ENCODE measurements at places on chromosomes 3 and 15.

- no peak for DNase-seq
These were observed 117.0 kb upstream of the TSPAN3 start for GRCh38 chr15:77187751-77188464.

GRCh38 chr3:8254489-8254888 lies 247.1 kb upstream of the LMCD1 start:
- no peak for DNase-seq

GRCh38 chr3:167066977-167067786 lies 312.9 kb downstream of the ZBBX start:
- DNase-seq = no peak

DNA sequence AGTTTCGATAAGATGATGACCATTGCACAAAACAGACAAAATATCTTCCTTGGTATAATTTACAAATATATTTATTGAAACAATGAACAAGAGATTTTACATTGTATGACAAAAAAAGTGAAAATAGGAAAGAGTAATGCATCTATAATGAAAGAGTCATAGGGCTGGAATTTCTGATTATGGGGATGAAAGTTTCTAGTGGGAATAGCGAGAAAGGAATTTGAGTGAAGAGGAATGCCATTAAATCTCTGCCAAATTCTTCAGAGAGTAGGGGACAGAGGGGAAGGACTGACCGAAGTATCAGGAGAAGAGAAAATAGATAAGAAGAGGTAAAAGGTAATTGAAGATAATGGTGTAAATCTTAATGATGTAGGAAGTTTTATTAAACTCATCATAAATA lies 125.4 kb downstream of the VGLL3 start:
- no peak for DNase-seq

DNA sequence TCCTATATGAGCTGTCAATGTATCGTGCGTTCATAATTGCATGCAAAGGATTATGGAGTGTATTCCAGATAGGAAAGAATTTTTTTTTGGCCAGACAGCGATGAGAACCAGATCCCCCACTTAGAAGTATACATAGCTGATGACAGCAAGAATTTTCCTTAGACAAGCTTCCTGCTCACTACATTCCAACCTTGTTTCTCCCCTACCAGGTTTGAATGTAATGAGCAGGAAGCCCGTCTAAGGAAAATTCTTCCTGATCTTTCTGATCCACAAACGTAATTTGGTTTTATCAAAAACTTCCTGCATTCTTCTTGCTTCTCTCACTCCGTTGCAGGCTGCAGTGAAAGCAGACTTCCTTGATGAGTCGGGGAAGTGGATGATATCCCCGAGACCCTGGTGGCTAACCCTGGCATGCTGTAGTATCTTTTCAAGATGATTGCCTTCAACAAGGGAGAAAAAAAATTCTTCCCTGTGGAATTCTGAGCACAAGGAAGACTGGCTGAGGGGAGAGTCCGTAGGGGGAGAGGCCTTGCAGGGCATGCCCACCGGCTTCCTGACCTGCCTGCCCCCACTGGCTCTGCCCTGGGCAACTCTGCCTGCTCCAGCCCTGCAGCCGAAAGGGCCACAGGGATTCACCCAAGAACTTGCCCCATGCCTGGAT lies 243.1 kb downstream of the TLE3 start:
- DNase-seq = peak; percentile 20

GRCh38 chr3:71600646-71601288 lies 17.2 kb upstream of the FOXP1 start:
- DNase-seq = no peak

GRCh38 chr3:194777729-194778128 lies 92.0 kb downstream of the FAM43A start:
- no peak for DNase-seq

- DNase-seq = no peak
These were observed 1.4 kb upstream of the SEC13 start for GRCh38 chr3:10322352-10322710.

- DNase-seq = no peak
These were observed 255.1 kb upstream of the STT3B start for GRCh38 chr3:31277582-31277981.

DNA sequence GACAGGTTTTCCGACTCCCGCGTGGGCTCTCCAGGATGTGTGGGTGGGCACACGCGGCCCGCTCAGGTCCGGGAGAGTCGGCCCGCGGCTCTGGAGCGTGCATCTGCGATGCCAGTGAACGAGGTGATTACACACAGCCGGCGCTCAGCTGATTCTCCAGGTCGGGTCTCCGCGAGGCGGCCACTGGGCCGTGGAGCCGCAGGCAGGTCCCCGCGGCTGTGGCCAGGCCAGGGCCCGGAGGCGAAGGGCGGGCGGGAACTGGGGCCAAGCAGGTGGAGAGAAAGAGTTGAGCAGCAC lies 13.2 kb downstream of the PAK6 start:
- DNase-seq = no peak

DNA sequence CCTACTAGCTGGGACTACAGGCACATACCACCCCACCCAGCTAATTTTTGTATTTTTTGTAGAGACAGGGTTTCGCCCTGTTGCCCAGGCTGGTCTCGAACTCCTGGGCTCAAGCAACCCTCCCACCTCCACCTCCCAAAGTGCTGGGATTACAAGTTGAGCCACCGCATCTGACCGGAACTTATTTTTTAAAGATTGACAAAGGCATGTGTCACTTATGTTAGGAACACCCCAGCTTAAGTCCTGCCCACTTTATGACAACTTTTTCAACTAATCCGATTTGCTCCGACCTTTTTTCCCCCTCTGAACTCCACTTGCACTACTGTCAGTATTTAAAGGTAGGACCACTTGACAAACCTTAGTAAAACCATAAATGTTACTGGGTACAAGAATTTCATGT lies 211.6 kb upstream of the NR2E3 start:
- no peak for DNase-seq

- no peak for DNase-seq
These were observed 1.6 kb upstream of the MEIS2 start for GRCh38 chr15:37101980-37102304.

- DNase-seq = no peak
These were observed 125.8 kb upstream of the GALNT15 start for GRCh38 chr3:16048435-16049318.

GRCh38 chr3:14822670-14823390 lies 4.1 kb downstream of the FGD5 start:
- no peak for DNase-seq

DNA sequence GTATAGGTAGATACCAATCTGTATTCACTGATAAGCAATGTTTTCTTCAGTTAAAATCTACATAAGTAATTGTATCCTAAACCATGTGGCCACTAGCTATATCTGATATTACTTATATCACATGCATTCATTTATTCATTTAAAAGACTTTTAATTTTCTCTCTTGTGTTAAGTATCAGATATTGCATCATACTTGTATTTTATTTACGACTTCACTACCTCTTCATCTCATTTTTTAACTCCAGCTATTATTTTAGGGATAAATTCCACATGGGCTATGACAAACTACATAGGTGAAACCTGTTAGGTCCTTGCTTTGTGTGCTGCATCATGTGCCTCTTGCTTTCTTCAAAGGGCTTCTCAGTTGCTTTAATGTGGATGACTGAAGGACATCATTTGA lies 1018.3 kb downstream of the ZPLD1 start:
- no peak for DNase-seq

- DNase-seq = no peak
These were observed 655 bp downstream of the CYFIP1 start for GRCh38 chr15:22979238-22980188.

DNA sequence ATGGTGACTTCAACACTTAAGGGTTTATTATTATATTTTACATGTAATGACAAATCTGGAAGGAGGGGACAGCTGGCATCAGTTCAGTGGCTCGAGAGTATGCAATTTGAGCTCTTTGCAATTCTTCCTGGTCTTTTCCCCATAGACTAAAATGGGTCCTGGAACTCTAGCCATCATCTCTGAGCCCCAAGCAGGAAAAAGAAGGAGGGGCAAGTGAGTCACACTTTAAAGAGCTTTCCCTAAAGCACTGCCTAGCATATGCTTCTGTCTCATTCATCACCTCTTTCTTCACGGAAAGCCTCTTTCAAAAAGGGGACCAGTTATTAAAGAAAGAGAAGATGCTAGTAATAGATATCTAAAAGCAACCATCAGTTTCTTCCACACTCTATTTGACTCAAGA lies 466.3 kb downstream of the ZIC1 start:
- DNase-seq = no peak

DNA sequence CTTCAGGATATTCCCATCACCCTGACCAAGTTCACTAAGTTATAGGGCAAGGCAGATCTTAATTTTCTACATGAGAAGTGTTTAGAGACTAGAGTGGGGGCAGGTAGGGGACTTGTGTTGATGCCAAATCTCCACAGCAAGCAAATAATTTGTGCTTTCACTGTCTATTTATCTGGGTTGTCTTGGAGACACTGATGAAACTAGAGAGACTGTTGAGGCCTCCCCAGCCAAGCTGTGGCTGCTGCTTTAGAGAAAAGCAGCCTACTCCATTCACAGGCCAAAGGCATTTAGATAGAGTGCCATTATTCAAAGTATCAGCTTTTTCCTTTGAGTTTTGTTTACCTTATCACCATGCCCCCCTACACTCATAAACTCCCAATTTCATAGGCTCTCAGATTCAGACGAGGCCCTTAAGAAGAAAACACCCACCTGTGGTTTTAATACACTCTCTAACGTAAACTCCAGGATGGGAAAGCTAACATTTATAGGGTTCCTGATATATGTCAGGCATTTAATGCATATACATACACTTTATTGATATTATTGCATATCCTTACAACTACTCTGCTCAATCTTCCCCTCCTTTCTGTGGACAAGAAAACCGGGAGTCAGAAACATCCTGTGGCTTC lies 130.4 kb upstream of the FOXB1 start:
- DNase-seq = no peak

DNA sequence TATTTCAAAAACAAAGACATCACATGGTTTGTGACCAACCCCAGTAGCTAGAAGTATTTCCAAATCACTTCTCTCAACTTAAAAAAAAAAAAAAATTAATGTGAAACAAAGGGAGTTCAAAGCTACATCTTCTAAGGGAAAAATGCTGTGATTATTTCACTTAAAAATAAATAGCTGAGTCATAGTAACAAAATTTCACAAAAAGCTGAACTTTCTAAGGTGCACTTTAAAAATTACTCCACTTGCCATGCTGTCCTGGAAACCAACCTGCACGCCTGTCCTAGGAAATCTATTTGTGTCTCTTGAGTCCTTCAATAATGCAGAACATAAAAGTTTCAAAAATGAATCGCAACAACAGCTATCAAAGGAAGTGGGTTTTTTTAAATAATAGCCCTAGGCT lies 1.8 kb downstream of the ACAP2 start:
- DNase-seq = no peak

DNA sequence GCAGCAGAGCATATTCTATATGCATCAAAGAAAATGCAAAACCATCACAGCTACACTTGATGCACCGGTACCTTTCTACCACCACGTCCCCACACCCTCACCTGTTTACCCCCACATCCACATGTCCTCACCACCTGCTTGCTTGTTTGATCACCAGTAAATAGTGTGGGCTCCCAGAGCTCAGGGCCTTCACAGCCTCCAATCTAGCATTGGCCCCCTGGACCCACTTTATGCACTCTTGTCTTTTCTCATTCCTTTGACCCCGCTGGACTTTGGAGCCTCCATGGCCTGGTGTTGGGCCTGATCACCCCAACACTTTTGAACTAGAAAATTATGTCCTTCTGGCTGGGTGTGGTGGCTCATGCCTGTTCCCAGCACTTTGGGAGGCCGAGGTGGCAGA lies 190.1 kb downstream of the PDE8A start:
- DNase-seq = no peak

- DNase-seq = no peak
These were observed 173.3 kb upstream of the GOLIM4 start for GRCh38 chr3:168269001-168269400.

GRCh38 chr15:76060118-76060989 lies 569 bp downstream of the TMEM266 start:
- peak; percentile 77 for DNase-seq

DNA sequence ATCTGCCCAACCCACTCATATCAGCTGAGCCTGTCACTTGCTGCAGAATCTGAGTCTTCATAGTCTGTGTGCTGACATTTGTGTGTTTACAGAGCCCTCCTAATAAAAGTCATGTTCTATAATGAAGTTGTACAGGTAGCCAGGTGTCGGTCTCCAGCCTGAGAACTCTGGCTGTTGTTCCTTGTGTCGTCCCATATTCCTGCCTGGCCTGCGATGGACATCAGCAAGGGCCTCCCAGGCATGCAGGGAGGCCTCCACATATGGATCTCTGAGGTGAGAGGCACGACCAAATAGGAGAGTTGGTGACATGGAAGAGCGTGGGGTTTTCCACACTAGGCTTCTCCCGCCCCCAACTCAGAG lies 2.9 kb downstream of the VILL start:
- no peak for DNase-seq

GRCh38 chr3:34174740-34175139 lies 376.3 kb downstream of the PDCD6IP start:
- DNase-seq = no peak

DNA sequence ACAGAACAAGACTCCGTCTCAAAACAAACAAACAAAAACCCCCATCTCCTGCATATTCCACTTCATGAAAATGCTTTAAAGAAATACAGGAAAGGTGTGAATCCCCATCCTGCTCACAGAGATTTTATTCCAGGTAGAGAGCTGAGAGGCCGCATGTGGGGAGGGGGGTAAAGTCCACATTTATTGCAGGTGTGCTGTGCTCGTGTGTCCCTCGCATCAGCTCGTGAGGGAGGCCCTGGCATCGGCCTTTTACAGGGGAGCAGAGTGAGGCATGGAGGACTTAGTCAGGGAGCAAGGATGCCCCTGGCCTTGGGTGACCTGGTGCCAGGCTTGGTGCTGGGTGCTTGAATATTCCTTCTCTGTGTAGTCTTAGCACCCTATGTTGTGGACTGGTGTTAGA lies 413.5 kb upstream of the C2CD4B start:
- DNase-seq = no peak

DNA sequence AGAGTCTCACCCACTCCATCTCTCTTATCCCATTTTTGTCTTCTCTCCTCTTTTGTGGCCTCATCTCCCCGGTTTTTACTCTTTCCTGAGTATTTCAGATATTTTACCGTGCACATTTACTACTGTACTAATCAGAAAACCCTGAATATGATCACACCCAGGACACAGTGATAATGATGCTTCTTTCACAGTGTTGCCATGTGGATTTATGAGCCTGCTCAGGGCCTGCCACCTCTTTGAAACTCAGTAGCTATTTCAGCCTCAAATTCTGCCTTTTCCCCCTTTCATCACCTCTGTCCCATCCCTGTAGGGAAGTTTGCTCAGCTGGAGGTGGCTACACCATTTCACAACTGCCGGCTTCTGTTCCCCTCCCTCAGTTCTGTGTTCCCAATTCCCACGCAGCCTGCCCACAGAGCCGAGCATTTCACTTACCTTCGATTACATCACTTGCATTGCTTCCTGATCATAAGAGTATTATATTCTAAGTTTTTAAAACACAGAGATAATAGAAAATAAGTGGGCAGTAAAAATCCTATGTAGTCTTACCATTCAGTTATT lies 33.2 kb downstream of the ARNT2 start:
- no peak for DNase-seq

DNA sequence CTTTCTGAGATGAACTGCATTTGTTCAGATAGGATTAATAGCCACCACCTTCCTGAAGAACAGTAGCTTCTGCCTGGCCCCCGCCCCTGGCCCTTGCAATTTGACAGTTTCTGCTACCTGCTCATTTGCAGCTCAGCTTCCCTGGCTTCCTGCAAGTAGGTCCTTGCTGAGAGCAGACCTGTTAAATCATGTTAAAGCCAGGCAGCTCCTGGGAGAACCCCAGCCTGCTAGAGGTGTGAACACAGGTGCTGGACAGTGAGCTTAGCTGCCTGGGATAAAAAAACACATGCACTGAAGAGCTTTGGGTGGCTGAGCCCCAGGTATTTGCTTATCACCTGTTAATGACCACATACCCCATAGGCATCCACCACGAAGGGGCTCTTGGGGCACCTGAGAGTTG lies 143.4 kb downstream of the PTPRG start:
- no peak for DNase-seq
